ENCODE measurements at places on chromosomes 5 and 9. TPM values are rescaled to one million over a fixed set of nuclear protein-coding genes. Genes with fewer than 3 reads are reported as not detected.

- peaks cover 10% of the 10 kb centered on the region for H3K4me1 ChIP-seq
- H3K4me3 ChIP-seq: no peak overlapping the region
- no peaks in the 10 kb centered on the region for H3K36me3 ChIP-seq
- no peaks in the 10 kb centered on the region for H3K27me3 ChIP-seq
- no peak for DNase-seq
Measured at GRCh38 chr5:122880749-122881148, 35.3 kb downstream of the SNX24 start.

CCL21 gene
- 0.87 TPM for total RNA-seq

CAAP1 gene
- total RNA-seq: 12.3 TPM

SHROOM1 gene
- total RNA-seq: 1.9 TPM

All from gastrocnemius medialis (tissue), 4 donors.